Pancreas (tissue), 10 donors: ENCODE measurements at places on chromosomes 12 and 14. TPM values are rescaled to one million over a fixed set of nuclear protein-coding genes. Genes with fewer than 3 reads are reported as not detected.

The KRT3 gene
- not detected for total RNA-seq

The CCDC197 gene
- not detected for total RNA-seq

The PIP4K2C gene
- 15.6 TPM for total RNA-seq

The IKZF4 gene
- 2.4 TPM for total RNA-seq

DNA sequence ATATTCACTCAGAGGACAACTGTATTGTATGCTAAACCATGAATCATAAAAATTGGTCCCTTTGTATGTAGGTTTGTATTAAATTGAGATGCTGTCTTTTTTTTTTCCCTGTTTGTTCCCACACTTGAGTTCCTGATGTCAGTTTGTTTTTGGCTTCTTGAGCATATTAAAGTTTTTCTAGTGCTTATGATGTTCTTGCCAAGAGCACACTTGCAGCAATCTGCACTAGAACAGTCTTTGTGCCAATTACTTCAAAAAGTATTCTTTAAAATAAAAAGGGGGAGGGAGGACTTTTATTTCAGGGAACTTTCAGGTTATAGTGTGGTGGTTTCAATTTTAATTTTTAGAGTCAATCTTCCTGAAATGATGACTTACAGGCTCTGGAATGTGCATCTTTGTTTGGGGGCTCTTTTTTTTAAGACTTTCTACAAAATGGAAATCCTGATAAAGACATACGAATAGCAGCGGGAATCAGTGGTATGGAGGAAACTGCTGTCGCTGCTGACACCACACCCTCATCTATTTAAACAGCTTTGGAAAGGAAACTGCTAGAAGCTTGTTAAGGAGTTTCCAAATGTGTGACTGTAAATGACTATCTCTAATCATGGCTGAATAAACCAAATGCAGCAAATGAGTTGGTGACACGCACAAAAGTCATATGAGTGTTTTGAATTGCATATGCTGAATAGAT lies 188.6 kb downstream of the EGLN3 start:
- H3K27me3 ChIP-seq: no peaks in the 10 kb centered on the region
- H3K4me3 ChIP-seq: no peak overlapping the region
- no peak overlapping the region for H3K27ac ChIP-seq

GRCh38 chr14:91300283-91300895 lies 55.9 kb upstream of the GPR68 start:
- no peaks in the 10 kb centered on the region for H3K4me1 ChIP-seq
- H3K4me3 ChIP-seq: no peak overlapping the region
- H3K36me3 ChIP-seq: no peaks in the 10 kb centered on the region
- no peaks in the 10 kb centered on the region for H3K27me3 ChIP-seq

GRCh38 chr12:57049119-57049446 lies 846 bp downstream of the MYO1A start:
- H3K4me1 ChIP-seq: no peaks in the 10 kb centered on the region
- H3K36me3 ChIP-seq: no peaks in the 10 kb centered on the region
- H3K27me3 ChIP-seq: no peaks in the 10 kb centered on the region
- H3K27ac ChIP-seq: no peak overlapping the region
- no peak for DNase-seq
